ENCODE measurements at places on chromosomes 5 and 9.

GRCh38 chr5:176870110-176870591 lies 29.0 kb downstream of the HK3 start:
- H3K27me3 ChIP-seq, result no peaks in the 10 kb centered on the region
- no peak for DNase-seq
- no peaks in the 10 kb centered on the region for H3K36me3 ChIP-seq

GRCh38 chr9:38435521-38435920 lies 11.3 kb upstream of the IGFBPL1 start:
- H3K36me3 ChIP-seq, result no peaks in the 10 kb centered on the region
- no peak overlapping the region for H3K27ac ChIP-seq
- H3K4me1 ChIP-seq, result no peaks in the 10 kb centered on the region
- H3K27me3 ChIP-seq, result no peaks in the 10 kb centered on the region
- no peak for DNase-seq

- no peaks in the 10 kb centered on the region for H3K27me3 ChIP-seq
- H3K4me3 ChIP-seq, result no peak overlapping the region
- no peak for DNase-seq
- no peaks in the 10 kb centered on the region for H3K4me1 ChIP-seq
Measured at GRCh38 chr9:3916984-3917383, 382.9 kb downstream of the GLIS3 start.

GRCh38 chr5:127097278-127097677 lies 24.0 kb upstream of the C5orf63 start:
- DNase-seq, result no peak
- no peak overlapping the region for H3K4me3 ChIP-seq
- H3K27ac ChIP-seq, result no peak overlapping the region
- no peaks in the 10 kb centered on the region for H3K36me3 ChIP-seq

DNA sequence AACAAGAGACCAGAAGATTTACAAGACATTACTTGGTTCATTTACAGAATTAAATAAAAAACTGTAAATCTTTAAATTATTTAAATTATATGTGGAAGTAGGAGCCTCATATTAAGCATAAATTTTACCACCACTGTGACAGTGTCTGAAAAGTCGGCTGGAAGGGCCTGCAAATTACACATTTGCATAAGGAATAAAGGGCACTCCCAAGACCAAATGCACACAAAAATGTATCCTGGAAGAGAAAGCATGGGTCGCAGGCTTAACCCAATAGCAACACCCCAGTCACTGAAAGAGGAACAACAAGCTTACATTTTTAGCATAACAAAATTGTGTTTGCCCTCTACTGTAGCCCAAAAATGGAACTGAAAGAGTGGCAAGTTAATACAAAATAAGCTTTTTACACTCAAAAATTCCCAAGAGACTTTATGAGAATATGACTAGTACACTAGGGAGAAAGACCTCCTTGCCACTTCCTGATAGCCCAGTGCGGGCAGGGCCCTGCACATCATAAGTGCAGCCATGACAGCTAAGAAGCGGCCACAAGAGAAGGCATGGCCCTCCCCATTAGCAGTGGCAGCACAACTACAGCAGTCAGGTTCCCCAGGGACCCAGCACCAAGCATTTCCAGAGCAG lies 482.0 kb downstream of the DTWD2 start:
- H3K36me3 ChIP-seq, result peaks cover 19% of the 10 kb centered on the region
- H3K4me1 ChIP-seq, result no peaks in the 10 kb centered on the region
- no peak for DNase-seq
- H3K4me3 ChIP-seq, result no peak overlapping the region

DNA sequence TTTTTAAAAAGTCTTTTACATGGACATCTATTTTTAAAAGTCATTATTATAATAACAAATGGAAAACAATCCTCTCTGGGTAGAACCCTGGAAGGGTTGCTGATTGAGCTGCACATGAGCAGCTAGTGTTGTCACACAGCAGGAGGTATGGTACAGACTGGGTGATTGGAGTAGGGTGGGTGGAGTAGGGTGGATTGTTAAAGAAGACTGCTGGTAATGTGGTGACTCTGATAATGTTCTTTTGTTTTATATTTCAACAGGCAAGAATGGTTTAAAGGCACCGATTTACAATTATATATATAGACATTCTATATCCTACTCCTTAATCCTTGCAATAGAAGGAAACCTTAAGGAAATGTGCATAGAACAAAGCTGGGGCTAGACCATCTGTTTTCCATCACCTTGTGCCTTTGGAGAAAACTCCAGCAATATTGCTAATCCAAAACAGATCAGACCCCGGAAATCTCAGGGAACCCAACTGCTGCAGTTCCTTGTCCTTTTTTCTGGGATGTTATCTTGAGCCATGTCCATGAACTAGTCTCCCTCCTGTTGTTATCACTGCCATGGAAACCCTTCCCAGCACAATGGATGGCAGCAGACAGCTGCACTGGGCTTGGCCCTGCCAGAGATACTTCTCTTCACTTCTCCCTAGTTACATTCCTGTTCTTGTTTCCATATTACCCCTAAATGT lies 129.7 kb downstream of the YIPF5 start:
- no peaks in the 10 kb centered on the region for H3K4me1 ChIP-seq
- no peaks in the 10 kb centered on the region for H3K27me3 ChIP-seq
- no peaks in the 10 kb centered on the region for H3K36me3 ChIP-seq
- DNase-seq, result no peak
- no peak overlapping the region for H3K4me3 ChIP-seq

GRCh38 chr9:72332351-72332750 lies 32.7 kb downstream of the ZFAND5 start:
- no peaks in the 10 kb centered on the region for H3K36me3 ChIP-seq
- H3K27ac ChIP-seq, result no peak overlapping the region
- H3K4me1 ChIP-seq, result no peaks in the 10 kb centered on the region
- H3K27me3 ChIP-seq, result no peaks in the 10 kb centered on the region
- no peak for DNase-seq

DNA sequence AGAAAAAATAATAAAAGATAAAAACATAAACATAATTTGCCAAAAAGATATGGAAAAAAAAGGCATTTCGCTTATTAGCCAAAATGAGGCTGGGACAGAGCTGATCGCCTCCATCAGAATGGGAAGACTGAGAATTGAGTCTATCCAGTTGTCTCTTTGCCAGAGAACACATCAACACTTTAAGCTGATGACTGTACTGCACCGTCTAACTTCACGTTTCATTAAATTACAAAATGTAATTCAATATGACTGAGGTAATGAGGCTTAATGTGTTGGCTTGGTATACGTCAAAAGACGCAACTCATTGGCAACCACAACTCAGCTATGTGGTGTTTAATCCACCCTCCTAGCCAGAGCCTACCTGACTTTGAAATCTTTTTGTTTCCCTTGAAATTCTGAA lies 462.7 kb upstream of the CD180 start:
- DNase-seq, result no peak
- no peaks in the 10 kb centered on the region for H3K27me3 ChIP-seq
- H3K4me3 ChIP-seq, result no peak overlapping the region
- no peaks in the 10 kb centered on the region for H3K36me3 ChIP-seq
- no peaks in the 10 kb centered on the region for H3K4me1 ChIP-seq

- H3K27me3 ChIP-seq, result no peaks in the 10 kb centered on the region
- no peak overlapping the region for H3K27ac ChIP-seq
- no peak overlapping the region for H3K4me3 ChIP-seq
- no peaks in the 10 kb centered on the region for H3K36me3 ChIP-seq
- DNase-seq, result no peak
- peaks cover 28% of the 10 kb centered on the region for H3K4me1 ChIP-seq
Measured at GRCh38 chr5:142690667-142691066, 4.8 kb upstream of the FGF1 start.

- H3K27me3 ChIP-seq, result no peaks in the 10 kb centered on the region
- no peak overlapping the region for H3K4me3 ChIP-seq
- H3K27ac ChIP-seq, result no peak overlapping the region
- H3K4me1 ChIP-seq, result no peaks in the 10 kb centered on the region
- no peaks in the 10 kb centered on the region for H3K36me3 ChIP-seq
Measured at GRCh38 chr9:29439961-29440360, 1866.7 kb upstream of the C9orf72 start.

GRCh38 chr9:71628247-71628646 lies 140.1 kb downstream of the CEMIP2 start:
- no peak overlapping the region for H3K27ac ChIP-seq
- no peaks in the 10 kb centered on the region for H3K36me3 ChIP-seq
- no peak overlapping the region for H3K4me3 ChIP-seq

DNA sequence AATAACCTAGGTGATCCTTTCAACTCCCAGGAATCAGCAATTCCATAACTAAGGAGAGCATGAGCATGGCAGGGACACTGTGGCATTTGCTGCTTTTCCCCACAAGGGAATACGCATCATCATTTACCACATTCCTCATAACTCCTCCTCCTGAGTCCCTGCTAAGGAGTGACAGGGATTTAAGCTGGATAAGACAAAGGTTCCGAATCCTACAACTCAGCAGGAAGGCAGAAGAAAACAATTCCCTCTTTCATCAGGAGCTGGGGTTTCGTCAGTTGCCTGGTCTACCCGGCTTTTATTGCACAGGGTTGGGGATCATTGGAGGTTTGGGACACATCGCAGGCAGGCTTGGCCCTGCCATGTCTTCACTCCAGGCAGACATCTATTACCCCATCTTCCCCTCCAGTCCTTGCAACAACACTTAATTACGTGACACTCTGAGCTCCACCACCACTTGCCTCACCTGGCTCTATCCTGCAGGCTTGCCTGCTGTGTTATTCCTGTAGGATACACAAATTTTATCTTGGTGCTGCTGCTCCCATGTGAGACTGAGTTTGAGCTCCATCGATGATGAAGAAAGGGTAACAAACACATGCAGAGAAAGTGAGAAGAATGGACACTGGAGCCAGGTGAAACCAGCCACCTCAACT lies 563.0 kb upstream of the KLF4 start:
- no peaks in the 10 kb centered on the region for H3K36me3 ChIP-seq
- H3K27me3 ChIP-seq, result no peaks in the 10 kb centered on the region
- H3K27ac ChIP-seq, result no peak overlapping the region
- no peak for DNase-seq

GRCh38 chr5:38400365-38400764 lies 142.0 kb downstream of the EGFLAM start:
- no peak overlapping the region for H3K4me3 ChIP-seq
- H3K4me1 ChIP-seq, result no peaks in the 10 kb centered on the region
- no peaks in the 10 kb centered on the region for H3K36me3 ChIP-seq

- H3K27ac ChIP-seq, result no peak overlapping the region
- peaks cover 54% of the 10 kb centered on the region for H3K27me3 ChIP-seq
- no peaks in the 10 kb centered on the region for H3K36me3 ChIP-seq
- no peak for DNase-seq
Measured at GRCh38 chr9:122217640-122218039, 11.1 kb downstream of the LHX6 start.
